Mesenchymal stem cell (in vitro differentiated cells and primary cell): ENCODE measurements at places on chromosomes 12 and 14.

DNA sequence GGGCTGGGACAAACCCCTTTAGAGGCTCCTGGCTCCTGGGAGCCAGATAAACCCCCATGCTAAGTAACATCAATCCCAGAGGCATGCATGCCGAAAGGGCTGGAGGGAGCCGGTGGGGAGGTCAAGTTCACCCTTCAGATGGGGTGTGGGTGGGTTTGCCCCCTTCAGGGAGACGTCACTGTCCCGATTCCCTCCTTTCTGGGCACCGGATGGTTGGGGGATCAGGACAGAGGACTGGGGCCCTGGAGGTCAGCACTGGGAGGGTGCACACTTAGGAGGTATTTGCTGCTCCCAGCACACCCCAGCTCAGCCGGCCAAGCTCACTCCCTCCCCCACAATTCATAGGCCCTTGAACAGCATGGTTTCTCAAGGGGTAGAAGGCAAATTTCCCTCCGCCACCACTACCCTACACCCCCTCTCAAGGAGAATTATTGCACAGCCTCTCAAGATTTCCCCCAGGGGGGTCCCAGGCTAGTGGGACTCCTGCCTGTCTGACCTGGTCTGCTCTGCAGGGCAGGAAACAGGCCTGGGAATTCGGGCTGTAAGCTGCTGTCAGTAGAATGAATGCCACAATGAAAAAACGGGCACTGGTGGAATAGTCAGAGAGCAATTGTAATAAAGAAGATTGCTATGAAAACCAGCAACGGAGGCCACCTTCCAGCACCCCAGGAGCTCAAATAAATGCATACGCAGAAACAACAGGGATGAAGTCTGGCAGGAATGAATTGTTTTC lies 63.5 kb downstream of the GALNT16 start:
- no peak for DNase-seq

- peak; percentile 44 for DNase-seq
Observed at GRCh38 chr12:45878630-45879255, 111.6 kb downstream of the SCAF11 start.

- DNase-seq = no peak
Observed at GRCh38 chr12:31228811-31229792, 96.8 kb downstream of the SINHCAF start.

DNA sequence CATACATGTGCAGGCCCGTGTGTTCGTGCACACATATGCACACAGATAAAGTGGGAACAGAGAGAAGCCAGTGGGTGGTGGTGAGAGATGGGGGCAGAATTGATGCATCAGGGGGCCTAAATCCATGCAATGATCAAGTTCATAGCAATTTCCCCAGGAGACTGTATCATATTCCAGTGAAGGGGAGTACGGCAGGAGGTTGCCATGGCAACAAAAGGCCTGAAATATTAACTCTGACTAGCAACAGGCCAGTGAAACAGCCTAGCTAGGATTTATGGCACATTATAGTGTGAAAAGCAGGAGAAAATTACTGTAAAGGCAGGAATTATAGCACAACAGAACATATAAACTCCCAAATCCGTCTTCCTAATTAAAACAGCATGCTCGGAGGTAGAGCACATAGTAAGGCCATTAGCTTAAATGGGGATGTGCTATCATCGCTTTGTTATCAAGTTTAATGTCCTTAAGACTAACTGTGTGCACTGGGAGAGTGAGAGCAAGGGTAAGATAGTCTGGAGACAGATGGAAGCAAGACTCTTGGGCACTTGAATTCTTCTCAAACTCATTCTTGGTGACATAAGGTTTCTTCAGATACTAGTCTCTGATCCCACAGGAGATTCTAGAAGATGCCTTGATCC lies 806.3 kb downstream of the DIO2 start:
- DNase-seq = no peak

DNA sequence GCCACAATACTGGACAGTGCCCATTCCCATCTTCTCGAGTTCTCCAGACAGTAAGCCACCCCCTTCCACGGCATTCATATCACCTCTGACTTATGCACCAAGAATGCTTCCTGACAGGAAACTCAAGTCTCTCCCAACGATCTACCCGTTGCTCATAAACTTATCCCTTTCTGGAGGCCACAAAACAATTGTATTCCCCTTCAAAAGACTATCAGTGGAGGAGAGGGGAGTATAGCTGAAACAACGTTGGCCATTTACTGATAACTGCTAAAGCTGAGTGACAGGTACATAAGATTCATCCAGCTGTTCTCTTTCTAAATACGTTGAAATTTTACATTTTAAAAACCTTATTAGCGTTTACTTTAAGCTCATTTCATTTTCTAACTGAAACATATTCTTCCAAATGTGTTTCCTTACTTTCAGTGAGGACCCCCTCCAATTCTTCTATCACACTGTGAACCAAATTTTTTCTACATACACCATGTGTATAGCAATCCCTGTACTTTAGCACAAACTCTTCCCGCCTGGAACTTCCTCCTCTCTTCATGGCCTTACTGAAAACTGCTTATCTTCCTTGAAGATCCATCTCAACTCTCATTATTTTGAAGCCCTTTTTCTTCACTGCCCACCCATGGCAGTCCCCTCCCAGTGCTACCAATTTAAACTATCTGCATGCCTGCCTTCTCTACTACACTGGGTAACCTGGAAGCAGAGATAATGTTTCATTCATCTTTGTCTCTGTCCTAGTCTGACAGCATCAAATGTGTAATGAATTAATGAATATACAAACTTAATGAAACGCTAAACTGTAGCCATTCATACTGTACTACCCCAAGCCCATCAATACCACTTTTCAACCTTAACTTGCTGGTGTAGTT lies 28.8 kb downstream of the ATXN2 start:
- peak; percentile 84 for DNase-seq

GRCh38 chr14:66442953-66443571 lies 43.1 kb upstream of the CCDC196 start:
- DNase-seq = no peak

- DNase-seq = no peak
Observed at GRCh38 chr12:52354200-52354599, 13.1 kb downstream of the KRT85 start.

- no peak for DNase-seq
Observed at GRCh38 chr14:57413849-57414248, 23.5 kb downstream of the NAA30 start.
